ENCODE measurements at places on chromosomes 16 and 17. TPM values are rescaled to one million over a fixed set of nuclear protein-coding genes. Genes with fewer than 3 reads are reported as not detected.
A peak's percentile ranks its signal among the peaks of the same experiment; 100 is the strongest.

DNA sequence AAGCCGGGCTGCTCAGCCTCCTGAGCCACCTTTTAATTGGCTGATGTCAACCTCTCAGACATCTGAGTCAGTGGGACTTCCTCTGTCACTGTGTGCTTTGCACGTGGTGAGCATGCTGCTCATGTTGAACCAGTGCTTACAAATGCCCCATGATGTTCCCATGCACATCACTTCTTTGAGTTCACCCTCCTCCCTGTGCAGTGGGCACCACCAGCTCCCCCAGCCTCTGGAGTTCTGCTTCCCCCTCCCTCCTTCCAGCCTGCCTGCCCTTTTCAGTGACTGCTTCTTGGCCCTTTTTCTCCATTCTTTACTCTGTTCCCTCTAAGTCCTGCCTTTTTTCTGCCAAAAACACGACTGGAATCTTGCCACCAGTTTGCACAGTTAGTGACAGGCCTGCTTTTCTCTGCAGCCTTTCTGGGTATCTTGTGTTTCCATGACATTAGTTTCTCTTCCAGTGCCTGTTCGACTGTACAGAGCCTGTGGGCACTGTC, 41.6 kb downstream of the USP10 start:
- DNase-seq = no peak

DNA sequence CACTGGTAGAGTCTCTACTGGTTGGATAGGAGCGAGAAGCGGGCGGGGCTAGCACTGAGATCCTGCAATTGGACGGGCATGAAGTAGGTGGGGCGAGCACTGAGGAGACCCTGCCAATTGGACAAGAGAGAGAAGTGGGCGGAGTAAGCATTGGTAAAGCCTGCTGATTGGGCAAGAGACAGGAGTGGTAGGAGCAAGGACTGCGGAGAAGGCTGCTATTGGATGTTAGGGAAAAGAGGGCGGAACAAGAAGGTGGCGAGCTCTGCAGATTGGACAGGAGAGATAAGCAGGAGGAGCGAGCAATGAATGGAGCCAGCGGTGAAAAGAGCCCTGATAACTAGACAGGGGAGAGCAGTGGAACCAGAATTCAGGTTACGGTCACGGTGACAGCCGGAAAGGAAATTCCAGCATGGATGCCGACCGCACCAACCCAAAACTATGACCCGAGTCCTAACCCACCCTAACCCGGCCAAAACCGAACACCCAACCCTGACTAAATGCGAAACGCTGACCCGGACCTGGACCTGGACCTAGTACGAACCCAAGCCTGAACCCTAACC, 4.8 kb downstream of the SCGB1C2 start:
- peak; percentile 70 for DNase-seq

GRCh38 chr16:20610211-20610891, 34.2 kb upstream of the ACSM2B start:
- DNase-seq = no peak

- no peak for DNase-seq
Measured at GRCh38 chr17:17826942-17827785, 9.6 kb downstream of the SREBF1 start.

- peak; percentile 83 for DNase-seq
Measured at GRCh38 chr16:81779536-81780320, 637 bp downstream of the PLCG2 start.

DNA sequence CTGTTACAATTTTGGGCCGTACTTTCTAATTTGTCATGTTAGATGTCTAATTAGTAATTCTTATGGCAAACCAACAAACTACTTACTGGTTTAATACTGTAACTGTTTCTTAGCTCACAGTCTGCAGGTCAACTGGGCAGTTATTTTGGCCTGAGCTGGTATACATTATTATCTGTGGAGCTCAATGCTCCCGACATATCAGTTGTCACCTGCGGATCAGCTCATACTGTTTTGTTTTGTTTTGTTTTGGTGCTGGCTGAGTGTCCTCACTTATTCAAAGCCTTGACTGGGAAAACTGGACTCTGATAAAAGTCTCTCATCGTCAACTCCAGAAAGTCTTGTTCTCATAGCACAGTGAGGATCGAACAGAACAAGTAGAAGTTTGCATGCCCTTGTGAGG, 1060.6 kb upstream of the CDH8 start:
- DNase-seq = no peak

GRCh38 chr17:35142467-35142796, 329 bp upstream of the NLE1 start:
- no peak for DNase-seq

- DNase-seq = no peak
Measured at GRCh38 chr17:79219208-79219935, 144.7 kb downstream of the ENGASE start.

GRCh38 chr16:741986-742629, 1.3 kb upstream of the CIAO3 start:
- no peak for DNase-seq

DNA sequence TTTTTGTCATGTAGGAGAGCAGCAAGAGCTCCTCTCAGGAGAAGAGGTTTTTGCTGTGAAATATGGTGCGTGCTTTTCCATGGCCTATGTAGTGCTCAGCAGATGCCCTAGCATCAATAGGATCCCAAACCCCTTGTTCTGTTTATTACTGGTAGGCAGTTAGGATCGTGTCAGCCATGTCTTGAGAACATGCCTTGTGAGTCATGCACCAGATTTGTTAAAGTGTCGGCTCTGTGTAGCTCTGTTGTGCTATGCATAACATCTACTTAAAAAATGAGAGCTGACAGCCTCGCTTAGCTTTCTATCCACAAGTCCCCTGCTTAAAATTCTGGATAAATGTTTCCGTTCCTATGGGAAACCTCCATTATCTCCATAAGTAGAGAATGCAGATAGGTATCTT, 4.4 kb upstream of the EIF4A3 start:
- no peak for DNase-seq

- no peak for DNase-seq
Measured at GRCh38 chr16:57260294-57260929, 15.4 kb downstream of the ARL2BP start.

DNA sequence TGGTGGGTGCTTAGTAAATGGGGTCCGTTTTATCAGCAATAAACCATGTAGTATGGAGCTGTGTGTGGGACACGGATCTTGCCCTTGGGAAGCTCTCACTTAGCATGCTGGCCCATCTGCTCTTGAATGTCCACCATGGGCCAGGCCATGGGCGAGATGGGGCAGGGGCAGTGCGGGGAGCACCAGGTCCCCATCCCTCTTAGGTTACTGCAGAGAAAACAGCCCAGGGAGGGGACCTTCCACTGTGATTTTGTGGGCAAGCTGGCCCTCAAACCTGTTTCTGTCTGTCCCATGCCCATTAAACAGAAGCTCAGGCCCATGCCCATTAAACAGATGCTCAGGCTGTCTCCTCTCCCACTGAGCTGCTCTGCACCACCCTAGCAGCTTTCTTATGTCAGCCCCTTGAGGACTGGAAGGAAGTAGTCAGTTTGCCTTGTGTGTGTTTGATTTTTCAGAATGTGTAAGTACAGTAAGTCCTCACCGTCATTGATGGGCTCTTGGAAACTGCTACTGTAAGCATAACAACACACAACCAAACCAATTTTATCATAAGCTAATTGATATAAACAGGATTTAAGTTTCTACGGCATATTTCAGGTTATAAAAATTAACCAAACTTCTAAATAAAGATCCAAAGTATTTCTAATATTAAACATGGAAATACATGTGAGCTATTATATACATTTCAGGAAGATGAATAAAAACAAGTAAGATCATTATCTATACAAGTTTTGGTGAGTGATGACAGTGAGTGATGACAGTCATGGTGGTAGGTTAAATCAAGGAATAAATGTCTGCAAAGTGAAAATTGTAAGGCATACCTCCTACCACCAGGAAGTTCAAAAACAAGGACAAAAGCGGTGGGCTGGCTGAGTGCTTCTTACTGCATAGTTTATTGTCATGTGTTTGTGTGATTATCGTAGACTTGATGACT, 11.5 kb downstream of the MPRIP start:
- no peak for DNase-seq

SLC16A3 gene
- 0.67 TPM for total RNA-seq

ATP1B2 gene
- total RNA-seq = not detected

ATP2A3 gene
- 101 TPM for total RNA-seq

PRR11 gene
- total RNA-seq = 11.6 TPM

DBNDD1 gene
- 0.43 TPM for total RNA-seq

RNF227 gene
- total RNA-seq = 2.1 TPM
